ENCODE measurements at places on chromosomes 3 and 15. TPM values are rescaled to one million over a fixed set of nuclear protein-coding genes. Genes with fewer than 3 reads are reported as not detected.

The DOCK3 gene
- total RNA-seq: 0.38 TPM

The TMC3 gene
- not detected for total RNA-seq

The FOXB1 gene
- total RNA-seq: not detected

The EPHA6 gene
- not detected for total RNA-seq

The NR2E3 gene
- 0.15 TPM for total RNA-seq

The CCR4 gene
- total RNA-seq: not detected

The TRIM71 gene
- not detected for total RNA-seq

The HRG gene
- not detected for total RNA-seq

The BCL6 gene
- 7.2 TPM for total RNA-seq

The UQCC5 gene
- total RNA-seq: 43.3 TPM

The MAP3K13 gene
- total RNA-seq: 15.5 TPM

The ADAMTS7 gene
- 2.5 TPM for total RNA-seq

The MAGI1 gene
- 3.2 TPM for total RNA-seq

The ZNF80 gene
- not detected for total RNA-seq

The CD86 gene
- total RNA-seq: not detected

The ESYT3 gene
- total RNA-seq: 0.64 TPM

The CDHR4 gene
- 0.29 TPM for total RNA-seq

The CPN2 gene
- not detected for total RNA-seq

The CEP63 gene
- 13.4 TPM for total RNA-seq

The B3GNT5 gene
- total RNA-seq: 21.9 TPM

The ZNF620 gene
- 1.8 TPM for total RNA-seq

The ATP10A gene
- total RNA-seq: 8.2 TPM

The CCDC9B gene
- 16.5 TPM for total RNA-seq

The SAMD7 gene
- not detected for total RNA-seq

The WDR49 gene
- not detected for total RNA-seq

The GPR27 gene
- total RNA-seq: 2.1 TPM

The HTR3E gene
- total RNA-seq: not detected

The FES gene
- 0.88 TPM for total RNA-seq

The ERICH6 gene
- total RNA-seq: not detected

The PRR20G gene
- total RNA-seq: 0.14 TPM

The MOBP gene
- not detected for total RNA-seq

The CPLX3 gene
- not detected for total RNA-seq

The CATSPER2 gene
- total RNA-seq: 0.80 TPM

The PAQR9 gene
- total RNA-seq: 3.7 TPM

The FSIP1 gene
- total RNA-seq: 0.51 TPM

The ACVR2B gene
- total RNA-seq: 3.0 TPM

The CSTA gene
- 1.9 TPM for total RNA-seq

The CKMT1B gene
- total RNA-seq: 3.4 TPM

The CHRNA7 gene
- 4.1 TPM for total RNA-seq

The SNUPN gene
- total RNA-seq: 35.2 TPM

The CFAP20DC gene
- total RNA-seq: 2.3 TPM

The HDC gene
- total RNA-seq: not detected

The NOX5 gene
- total RNA-seq: 0.30 TPM

The ARHGEF26 gene
- 6.5 TPM for total RNA-seq

The SPSB4 gene
- total RNA-seq: 0.20 TPM

The EPB42 gene
- not detected for total RNA-seq

The MON1A gene
- 7.9 TPM for total RNA-seq

The LTF gene
- total RNA-seq: not detected

The OR5K2 gene
- not detected for total RNA-seq

The COL6A5 gene
- not detected for total RNA-seq

All from A549 treated with RU486 at 1 μM for 4 hours (cell line).